ENCODE measurements at places on chromosomes 3 and 15.
A peak's percentile ranks its signal among the peaks of the same experiment; 100 is the strongest.

- peak; percentile 68 for DNase-seq
Measured at GRCh38 chr15:77493324-77493907, 72.7 kb downstream of the HMG20A start.

DNA sequence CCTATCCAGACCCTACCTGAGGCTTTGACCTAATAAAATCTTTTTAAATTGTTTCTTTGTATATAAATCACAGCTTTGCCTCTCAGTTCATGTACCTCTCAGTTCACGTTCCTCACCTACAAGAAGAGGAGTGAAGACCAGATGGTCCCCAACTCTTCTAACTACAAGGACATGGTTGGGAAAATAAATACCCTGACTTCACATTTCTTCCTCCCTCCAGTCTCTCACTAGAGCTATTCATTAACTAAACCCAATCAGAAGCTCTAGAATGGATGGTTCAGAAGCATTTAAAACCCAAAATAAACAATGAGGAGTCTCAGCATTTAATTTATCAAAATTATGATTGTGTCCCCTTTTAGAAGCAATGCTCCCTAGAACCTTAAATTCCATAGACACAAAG, 97.3 kb upstream of the AGTR1 start:
- DNase-seq: no peak

- no peak for DNase-seq
Measured at GRCh38 chr15:100890051-100890720, 10.6 kb downstream of the ALDH1A3 start.

- DNase-seq: no peak
Measured at GRCh38 chr15:101173233-101174119, 78.4 kb downstream of the CHSY1 start.

GRCh38 chr15:38307251-38307650, 54.6 kb downstream of the SPRED1 start:
- no peak for DNase-seq

DNA sequence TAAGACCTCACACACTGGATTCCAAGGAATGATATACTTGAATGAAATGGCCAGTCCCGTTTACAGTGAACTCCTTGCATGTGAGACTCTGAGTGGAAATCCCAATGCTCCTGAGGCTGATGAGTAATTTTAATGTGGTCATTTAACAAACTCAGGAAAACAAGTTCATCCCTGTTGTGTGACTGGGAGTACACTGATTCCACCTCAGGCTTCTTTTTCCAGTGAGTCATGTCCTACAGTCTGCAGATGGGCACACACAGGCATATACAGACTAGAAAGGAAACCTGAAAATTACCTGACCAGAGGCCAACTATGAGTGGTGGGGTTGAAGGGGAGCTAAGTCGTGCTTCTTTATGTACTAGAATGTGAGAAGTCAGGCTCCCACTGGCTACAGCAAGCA, 5.8 kb downstream of the SQOR start:
- peak; percentile 84 for DNase-seq

- DNase-seq: peak; percentile 21
Measured at GRCh38 chr15:38559636-38560307, 4.8 kb downstream of the RASGRP1 start.

- DNase-seq: peak; percentile 80
Measured at GRCh38 chr15:62403164-62403809, 238.2 kb upstream of the C2CD4B start.

- DNase-seq: no peak
Measured at GRCh38 chr3:42122261-42123011, 31.3 kb downstream of the TRAK1 start.

GRCh38 chr3:42685363-42685881, at the start of gene KLHL40:
TSS of gene KLHL40 (plus strand) at chr3:42685537. CDS start at chr3:42685619, 82 bp downstream.
- DNase-seq: no peak

- peak; percentile 30 for DNase-seq
Measured at GRCh38 chr15:96230526-96231181, 99.8 kb upstream of the NR2F2 start.

DNA sequence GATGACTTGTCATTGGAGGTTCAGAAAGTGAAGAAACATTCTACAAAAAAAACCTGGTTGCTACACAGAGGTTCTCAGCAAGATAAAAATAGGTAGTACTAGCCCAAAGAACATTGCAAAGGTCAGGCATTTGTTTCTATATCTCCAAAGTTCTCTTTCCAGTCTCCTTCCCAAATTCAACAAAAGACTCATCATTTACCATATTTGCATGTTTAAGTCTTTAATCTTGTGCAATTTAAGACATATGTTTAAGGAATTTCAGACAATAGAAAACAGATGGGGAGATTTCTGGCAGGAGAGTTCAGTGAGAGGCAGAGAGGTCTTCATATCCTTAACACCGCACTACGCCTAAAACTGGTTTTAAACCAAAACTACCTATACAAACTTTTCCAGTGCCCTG, 173.8 kb upstream of the THBS1 start:
- peak; percentile 89 for DNase-seq

GRCh38 chr3:37909067-37909911, 47.6 kb downstream of the CTDSPL start:
- DNase-seq: no peak

- DNase-seq: no peak
Measured at GRCh38 chr3:128360705-128361271, 105.9 kb downstream of the DNAJB8 start.

DNA sequence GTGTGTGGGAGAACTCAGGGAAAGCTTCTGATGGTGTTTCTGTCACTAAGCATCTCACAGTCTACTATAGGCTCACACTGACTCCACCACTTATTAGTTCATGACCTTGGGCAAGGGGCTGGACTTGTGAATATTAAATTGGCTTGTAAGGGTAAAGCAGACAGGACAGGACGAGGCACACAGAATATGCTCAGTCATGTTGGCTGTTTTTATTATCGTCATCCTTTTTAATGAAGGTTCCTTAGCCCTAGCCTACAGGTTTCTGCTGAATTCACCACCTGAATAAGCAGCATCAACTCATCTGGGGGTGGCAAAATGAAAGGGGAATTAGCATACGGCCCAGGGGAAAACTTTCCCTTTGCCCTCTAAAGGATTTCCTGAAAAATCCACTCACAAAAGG, 39.6 kb upstream of the LIPC start:
- no peak for DNase-seq

DNA sequence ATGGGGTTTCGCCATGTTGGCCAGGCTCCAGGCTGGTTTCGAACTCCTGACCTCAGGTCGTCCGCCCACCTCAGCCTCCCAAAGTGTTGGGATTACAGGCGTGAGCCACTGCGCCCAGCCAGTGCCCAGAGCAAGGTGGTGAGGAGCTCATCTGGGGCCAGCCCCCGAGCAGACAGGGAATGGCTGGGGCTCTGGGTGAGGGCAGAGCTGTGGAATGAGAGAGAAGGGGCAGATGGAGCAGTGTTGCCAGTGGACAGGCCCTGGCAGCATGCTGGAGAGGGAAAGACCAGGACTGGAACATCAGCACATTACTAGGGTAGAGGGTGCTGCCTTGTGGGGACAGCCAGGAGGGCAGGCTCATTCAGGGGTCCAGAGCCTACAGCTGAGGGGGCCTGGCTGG, 37.1 kb upstream of the LIMD1 start:
- no peak for DNase-seq

DNA sequence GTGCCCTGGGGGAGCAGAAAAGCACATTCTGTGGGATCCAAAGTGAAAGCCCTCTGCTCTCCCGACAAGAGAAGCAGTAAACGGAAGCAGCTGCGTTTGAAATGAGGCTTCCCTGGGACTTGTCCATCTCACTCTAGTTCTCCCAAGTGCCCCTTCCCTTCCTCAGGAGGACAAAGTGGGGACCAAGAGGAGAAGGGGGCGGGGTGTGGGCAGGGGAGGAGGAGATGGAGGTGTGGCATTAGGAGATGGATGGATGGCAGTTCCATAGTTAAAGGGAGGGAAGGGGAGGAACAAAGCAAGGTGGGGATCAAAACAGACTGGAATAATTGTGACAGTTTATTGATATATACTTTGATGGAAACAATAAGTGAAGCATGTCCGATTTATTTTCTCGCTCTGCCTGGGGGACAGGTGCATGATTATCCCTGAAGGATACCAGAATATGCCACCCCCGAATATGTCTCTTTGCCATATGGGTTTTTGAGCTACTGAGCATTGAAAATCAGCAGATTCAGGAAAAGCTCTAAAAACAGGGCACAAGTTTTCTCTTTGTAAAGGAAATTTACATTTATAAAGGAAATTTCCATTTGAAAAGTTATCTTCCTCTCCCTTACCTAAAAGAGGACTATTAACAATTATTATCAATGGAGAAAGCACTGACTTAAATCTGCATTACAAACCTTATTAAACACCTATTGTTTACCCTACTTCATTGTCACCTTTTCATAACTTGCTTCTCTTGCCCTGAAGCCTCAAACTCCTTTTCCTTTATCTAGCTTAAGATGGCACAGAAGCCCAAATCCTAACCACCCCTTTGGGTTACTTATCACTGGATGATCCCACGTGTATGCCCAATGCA, 58.9 kb upstream of the DAZL start:
- DNase-seq: no peak

- no peak for DNase-seq
Measured at GRCh38 chr3:11900824-11901223, 54.1 kb upstream of the TAMM41 start.

DNA sequence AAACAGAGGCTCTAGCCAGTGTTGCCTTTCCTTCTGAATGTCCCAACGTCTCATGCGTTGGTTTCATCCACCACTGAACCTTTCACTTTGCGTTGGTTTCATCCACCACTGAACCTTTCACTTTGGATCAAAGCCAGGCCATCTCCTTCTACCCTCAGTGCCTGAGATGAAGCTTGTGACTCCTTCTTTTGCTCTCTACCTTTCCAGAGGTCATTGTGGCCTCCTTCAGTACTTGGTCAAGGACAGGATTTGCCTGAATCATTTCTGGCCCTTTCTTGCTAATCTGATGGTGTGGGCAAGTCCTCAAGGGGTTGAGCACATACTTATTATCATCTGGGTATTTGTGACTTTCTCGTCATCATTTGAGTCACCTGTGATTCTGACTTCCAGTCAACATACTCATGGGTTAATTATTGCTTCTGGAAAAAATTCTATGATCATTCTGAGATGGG, 50.0 kb downstream of the SELENOT start:
- DNase-seq: no peak

- peak; percentile 71 for DNase-seq
Measured at GRCh38 chr3:60809857-60810610, 441.2 kb downstream of the FHIT start.

- no peak for DNase-seq
Measured at GRCh38 chr3:98454929-98455328, 8.1 kb upstream of the OR5K1 start.

DNA sequence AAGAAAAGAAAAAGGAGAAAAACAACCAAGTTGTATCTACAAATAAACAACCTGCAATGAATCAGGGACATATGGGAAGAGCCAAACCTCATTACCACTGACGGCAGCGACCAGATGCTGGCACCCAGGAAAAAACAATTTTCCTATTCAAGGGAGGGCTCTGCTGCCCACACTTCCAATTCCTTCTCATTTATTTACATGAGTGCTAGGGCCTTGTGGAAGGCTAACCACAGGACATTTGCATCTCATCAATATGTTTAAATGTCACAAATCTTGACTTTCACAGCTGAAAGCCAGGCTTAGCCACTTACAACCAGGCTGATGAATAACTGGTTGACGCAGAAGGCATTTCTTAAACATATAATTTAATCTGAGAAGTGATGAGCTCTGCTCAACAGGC, 36.0 kb downstream of the RFTN1 start:
- DNase-seq: peak; percentile 46

DNA sequence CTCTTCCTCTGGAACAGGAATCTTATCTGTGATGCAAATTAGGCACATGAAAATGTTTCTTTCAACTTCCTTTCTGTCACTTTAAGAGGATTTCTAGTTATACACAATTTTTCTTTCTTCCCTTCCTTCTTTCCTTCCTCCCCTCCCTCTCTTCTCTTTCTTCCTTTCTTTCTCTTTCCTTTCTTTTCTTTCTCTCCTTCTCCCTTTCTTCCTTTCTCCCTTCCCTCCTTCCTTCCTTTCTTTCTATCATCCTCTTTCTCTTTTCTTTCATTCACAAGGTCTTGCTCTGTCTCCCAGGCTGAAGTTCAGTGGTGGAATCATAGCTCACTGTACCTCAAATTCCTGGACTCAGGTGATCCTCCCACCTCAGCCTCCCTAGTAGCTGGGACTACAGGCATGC, 18.0 kb upstream of the C2CD4B start:
- no peak for DNase-seq

DNA sequence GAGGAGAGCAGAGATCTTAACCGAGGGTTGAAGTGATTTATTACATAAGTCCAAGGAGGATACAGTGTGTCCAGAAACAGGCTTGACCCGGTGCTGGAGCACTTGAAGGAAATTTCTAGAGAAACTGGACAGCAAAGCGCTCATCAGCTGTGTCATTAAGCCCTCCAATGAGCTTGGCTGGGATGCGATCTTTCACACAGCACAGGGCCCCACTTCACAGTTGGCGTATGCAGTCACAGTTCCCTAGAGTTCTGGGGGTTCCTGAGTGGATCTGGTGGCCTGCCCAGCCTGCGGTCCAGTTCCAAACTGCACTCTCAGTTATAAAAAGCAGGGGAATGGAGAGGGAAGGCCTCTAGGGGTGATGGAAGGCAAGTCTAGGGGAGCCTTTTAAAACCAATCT, 13.6 kb downstream of the ST8SIA2 start:
- no peak for DNase-seq

DNA sequence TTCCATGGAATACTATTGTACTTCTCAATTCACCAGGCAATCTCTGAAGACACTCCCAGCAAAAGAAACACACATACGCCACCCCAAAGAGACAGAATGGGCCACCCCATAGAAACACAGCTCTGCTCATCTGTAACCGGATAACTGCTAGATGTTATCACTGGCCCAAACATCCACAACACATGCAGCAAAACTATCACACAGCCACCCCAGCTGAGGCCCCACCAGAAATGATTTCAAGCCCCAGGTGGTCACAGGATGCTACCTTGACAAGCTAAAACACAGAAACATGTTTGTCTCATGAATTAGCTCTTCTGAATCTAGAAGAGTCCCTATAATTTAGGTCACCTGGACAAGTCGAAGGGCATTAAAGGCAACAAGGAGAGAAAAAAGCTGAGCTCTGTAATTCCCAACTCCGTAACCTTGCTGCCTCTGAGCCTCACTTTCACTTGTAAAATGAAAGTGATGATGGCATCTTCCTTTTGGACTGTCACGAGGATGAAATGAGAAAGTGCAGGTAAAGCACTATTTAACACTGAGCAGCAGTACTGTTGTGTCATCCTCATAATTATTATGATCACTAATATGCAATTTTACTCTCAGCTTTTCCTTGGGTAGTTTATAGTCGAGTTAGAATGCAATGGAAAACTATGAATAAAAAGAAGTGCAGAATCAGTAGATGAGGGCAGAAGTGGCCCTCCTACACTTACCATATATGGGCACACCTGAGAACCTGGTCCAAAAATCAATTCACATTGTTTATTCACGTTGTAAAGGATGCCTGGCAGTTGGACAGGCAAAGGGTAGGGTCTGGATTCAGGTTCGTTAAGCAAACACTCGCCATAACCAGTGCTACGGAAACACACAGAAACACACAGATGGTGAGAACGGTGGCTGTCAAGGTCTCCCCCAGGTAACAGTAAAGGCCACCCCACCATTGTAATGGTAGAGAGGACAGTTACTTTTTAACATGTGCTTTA, 38.6 kb downstream of the ADAMTS9 start:
- DNase-seq: no peak

GRCh38 chr15:95556866-95557225, 773.7 kb upstream of the NR2F2 start:
- peak; percentile 52 for DNase-seq

GRCh38 chr15:68284616-68285258, 7.2 kb downstream of the FEM1B start:
- no peak for DNase-seq

Data from fibroblast of skin of abdomen (primary cell).